Heart right ventricle (tissue), 16 donors: ENCODE measurements at places on chromosomes 4 and X.
A peak's percentile ranks its signal among the peaks of the same experiment; 100 is the strongest.

DNA sequence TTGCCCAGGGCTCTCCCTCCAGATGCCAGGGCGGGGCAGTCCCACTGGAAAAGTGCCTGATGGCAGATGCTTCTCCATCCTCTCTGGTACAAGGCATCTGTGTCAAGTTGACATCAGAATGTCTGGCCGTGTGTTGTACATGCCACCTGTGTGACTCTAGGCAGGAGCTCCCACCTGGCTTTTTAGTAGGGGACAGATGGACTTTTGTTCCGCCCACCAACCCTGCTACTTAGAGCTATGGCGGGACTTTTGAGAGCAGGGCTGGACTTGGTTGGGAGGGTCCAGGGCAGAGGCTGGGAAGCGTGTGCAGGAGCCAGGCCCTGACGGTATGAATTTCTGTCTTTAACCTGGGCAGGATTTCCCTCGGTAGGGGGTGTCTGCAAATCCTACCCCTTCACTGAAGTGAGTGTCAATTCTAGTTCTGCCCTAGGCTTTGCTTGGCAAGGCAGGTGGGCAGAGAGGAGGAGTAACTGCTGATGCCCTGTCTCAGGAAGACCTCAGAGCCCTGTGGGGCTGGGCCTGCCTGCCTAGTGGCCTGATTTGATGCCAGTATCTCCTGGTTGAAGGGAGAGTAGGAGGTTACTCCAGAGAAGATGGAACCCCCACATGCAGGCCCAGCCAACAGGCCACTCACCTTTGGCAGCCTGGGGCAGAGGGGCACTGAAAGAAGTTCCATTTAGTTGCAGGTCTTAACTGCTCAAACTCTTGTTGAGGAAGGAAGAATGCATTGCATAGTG, 99.1 kb downstream of the PJA1 start:
- no peak for DNase-seq
- H3K36me3 ChIP-seq = no peaks in the 10 kb centered on the region
- no peak overlapping the region for H3K27ac ChIP-seq

DNA sequence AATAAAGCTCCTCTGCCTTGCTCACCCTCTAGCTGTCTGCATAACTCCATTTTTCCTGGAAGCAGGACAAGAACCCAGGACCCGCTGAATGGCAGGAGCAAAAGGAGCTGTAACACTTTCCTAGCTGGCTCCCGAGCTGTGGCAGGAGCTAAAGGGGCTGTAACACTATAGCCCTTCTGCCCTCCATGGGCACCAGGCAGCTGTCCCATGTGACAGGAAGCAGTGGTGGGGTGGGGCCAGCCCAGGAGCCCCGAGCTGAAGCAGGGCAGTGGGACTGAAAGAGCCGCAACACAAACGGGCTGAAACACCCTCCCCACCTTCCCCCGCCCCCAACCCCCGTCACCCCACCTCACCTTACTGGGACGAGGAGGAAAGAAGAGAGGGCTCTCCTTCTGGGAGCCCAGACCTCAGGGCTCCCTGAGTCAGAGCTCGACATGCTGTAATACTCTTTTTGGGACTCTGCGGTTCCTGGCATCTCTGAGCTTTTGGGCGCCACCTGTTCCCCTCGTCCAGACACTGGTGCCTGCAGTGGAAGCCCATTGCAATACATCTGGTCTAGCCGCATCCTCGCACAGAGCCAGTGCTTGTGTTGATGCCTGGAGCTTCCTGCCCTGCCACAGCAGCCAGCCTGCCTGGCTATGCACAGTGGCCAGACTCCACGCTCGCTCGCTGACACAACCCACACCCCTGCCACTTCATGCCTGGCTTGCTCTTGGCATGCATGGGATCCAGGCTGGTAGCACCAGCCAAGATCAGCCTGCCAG, 39.4 kb downstream of the PPM1K start:
- peaks cover 10% of the 10 kb centered on the region for H3K4me1 ChIP-seq
- peak; percentile 20 for DNase-seq
- H3K27me3 ChIP-seq = no peaks in the 10 kb centered on the region
- no peaks in the 10 kb centered on the region for H3K36me3 ChIP-seq
- H3K27ac ChIP-seq = no peak overlapping the region
- no peak overlapping the region for H3K4me3 ChIP-seq

- no peak for DNase-seq
- H3K4me1 ChIP-seq = no peaks in the 10 kb centered on the region
- H3K27me3 ChIP-seq = no peaks in the 10 kb centered on the region
- no peak overlapping the region for H3K27ac ChIP-seq
- no peaks in the 10 kb centered on the region for H3K36me3 ChIP-seq
Measured at GRCh38 chr4:8770518-8771257, 101.0 kb downstream of the HMX1 start.

DNA sequence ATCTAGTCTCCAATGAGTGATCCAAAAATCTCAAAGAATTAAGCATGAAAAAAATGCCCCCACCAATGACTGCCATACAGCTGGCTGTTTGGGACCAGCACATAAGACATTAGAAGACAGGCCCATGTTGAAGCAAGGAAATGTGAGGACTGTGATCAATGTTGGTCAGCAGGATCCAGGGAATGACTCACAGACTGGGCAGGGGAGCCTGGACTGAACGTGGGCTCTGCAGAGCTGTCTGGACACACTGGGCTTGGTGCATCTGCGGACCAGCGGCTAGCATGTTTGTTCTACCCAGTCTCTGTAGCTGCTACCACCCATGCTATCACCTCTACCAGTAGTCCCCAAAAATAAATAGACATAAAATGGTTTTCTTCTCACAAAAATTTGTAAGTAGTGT, 108.6 kb downstream of the PALLD start:
- no peak for DNase-seq
- H3K4me3 ChIP-seq = no peak overlapping the region
- no peaks in the 10 kb centered on the region for H3K36me3 ChIP-seq
- no peaks in the 10 kb centered on the region for H3K27me3 ChIP-seq
- peak overlapping the region; percentile 88 for H3K27ac ChIP-seq

DNA sequence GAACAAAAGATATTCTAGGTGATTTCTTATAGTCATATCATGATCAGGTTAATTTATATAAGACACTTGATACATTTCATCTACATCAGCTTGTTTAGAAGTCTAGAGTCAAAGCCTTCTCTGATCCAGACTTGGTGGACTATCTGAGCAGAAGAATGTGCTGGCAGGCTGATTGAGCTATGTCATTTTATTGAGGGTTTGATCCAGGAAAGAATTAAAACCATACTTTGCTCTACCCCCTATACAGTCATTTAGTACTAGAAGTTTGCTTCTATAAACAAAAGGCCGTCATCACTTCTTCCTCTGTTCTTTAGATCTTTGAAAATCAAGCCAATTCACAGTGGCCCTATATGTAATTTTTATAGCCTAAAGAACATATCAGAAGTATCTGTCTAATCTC, 173.1 kb upstream of the PITX2 start:
- H3K27me3 ChIP-seq = no peaks in the 10 kb centered on the region
- no peak overlapping the region for H3K27ac ChIP-seq
- no peak overlapping the region for H3K4me3 ChIP-seq
- no peaks in the 10 kb centered on the region for H3K4me1 ChIP-seq

DNA sequence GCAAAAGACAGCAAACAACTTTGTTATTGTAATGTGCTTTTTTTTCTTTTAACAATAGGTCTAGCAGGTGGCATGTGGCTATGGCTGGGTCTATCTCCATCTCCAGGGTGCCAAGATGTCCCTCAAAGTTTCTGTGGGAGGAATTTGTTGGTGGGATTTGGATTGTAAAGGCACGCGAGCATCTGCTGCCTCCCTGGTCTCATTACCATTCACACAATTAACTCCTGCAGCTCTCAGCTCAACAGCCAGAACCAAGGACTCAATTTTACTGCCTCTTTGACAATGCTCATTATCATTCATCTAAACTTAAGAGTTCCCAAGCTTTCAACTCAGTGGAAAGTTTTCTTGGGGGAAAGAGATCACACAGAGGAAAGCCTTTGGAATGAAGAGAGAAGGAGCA, 10.9 kb upstream of the PCDH18 start:
- no peak overlapping the region for H3K4me3 ChIP-seq
- no peaks in the 10 kb centered on the region for H3K27me3 ChIP-seq
- no peaks in the 10 kb centered on the region for H3K36me3 ChIP-seq

DNA sequence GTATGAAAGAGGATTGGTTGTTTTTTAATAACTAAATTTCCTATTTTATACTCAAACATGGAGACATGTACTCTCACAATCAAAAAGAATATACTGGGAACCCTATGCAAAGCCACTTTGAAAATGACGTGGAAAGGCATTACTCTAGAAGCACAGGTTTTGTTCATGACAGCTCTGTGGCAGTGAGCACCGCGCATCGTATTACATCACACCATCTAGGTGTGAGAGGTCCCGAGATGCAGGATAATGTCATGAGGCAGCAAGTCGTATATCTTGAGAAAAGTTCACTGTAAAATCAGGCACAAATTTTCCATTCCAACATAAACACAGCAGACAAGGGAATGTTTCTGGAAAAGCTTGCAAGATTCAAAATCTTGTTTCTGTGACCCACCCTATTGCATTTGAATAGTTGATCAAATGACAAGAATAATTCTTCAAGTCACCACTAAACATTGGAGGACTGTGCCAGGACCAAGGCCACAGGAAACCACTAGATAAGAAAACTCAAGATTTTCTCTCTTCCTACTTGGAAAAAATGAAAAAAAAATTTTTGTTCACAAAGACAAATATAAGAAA, 127.6 kb downstream of the LDB2 start:
- no peaks in the 10 kb centered on the region for H3K4me1 ChIP-seq
- H3K4me3 ChIP-seq = no peak overlapping the region
- H3K27ac ChIP-seq = no peak overlapping the region
- no peaks in the 10 kb centered on the region for H3K36me3 ChIP-seq

GRCh38 chr4:78031417-78031950, 25.6 kb upstream of the FRAS1 start:
- no peak overlapping the region for H3K27ac ChIP-seq
- no peaks in the 10 kb centered on the region for H3K4me1 ChIP-seq
- no peaks in the 10 kb centered on the region for H3K27me3 ChIP-seq
- no peaks in the 10 kb centered on the region for H3K36me3 ChIP-seq

DNA sequence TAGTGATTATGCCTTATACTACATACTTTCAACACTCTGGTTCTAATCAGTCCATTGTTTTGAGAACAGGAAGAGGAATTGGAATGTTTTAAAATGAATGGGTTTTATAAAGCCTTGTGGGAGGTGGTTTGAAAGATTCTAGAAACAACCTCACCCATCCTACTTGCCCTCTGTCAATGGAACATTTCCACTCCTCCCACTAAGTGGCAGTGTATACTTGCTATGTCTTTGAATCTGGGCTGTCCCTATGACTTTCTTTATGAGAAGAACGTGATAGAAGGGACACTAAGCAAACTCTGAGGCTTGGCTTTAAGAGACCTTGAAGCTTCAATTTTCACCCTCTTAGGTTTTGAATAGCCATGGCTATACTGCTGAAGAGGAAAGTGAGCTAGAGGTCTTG, 611.2 kb downstream of the PPP4R3C start:
- H3K4me3 ChIP-seq = no peak overlapping the region
- H3K27me3 ChIP-seq = no peaks in the 10 kb centered on the region
- H3K4me1 ChIP-seq = no peaks in the 10 kb centered on the region
- H3K36me3 ChIP-seq = no peaks in the 10 kb centered on the region

- no peaks in the 10 kb centered on the region for H3K27me3 ChIP-seq
- no peak for DNase-seq
- H3K27ac ChIP-seq = peak overlapping the region; percentile 40
Measured at GRCh38 chr4:185713272-185713671, 98.7 kb downstream of the SORBS2 start.

DNA sequence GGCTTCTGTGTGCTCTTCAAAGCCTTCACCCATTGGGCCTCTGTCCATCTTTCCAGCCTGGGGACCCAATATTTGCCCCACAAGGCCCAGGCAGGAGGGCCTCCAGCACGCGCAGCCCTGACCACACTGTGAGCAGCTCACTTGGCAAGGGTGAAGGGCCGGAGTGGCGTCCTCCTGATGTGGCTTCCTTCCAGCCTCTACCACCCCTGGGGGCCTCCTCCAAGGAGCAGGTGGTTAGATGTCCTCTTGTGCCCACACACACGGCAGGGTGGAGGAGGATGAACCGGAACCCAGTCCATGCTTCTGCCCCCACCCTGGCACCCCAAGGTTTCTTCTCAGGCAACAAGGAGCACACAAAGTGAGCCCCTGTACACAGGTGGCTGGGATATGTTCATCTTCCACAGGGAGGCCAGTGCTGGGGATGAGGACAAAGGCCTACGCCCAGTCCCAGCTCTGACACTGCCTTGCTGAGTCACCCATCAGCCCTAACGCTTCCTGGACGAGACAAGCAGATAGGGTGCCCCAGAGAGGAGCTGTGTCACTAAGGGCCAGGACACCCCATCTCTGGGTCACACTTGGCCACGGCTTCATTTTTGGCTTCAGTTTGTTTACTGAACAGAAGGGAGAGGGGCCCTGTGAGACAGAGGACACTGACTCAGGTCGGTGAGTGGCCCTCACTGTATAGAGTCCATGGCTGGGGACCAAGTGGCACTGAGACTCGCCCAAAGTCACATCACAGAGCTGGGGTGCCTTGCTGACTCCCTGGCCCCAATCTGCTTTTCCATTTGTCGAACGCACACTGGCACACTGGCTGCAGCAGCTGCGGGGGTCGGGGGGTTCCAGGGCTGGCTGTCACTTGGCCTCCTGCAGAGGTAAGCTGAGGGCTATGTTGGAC, 1.9 kb downstream of the UBL4A start:
- no peaks in the 10 kb centered on the region for H3K27me3 ChIP-seq
- H3K36me3 ChIP-seq = no peaks in the 10 kb centered on the region
- DNase-seq = no peak
- no peak overlapping the region for H3K4me3 ChIP-seq
- H3K4me1 ChIP-seq = peaks cover 38% of the 10 kb centered on the region

- no peak for DNase-seq
- H3K27me3 ChIP-seq = no peaks in the 10 kb centered on the region
- no peaks in the 10 kb centered on the region for H3K4me1 ChIP-seq
Measured at GRCh38 chr4:40322811-40323210, 12.3 kb upstream of the CHRNA9 start.

GRCh38 chrX:153651540-153652079, 4.6 kb downstream of the DUSP9 start:
- H3K36me3 ChIP-seq = no peaks in the 10 kb centered on the region
- H3K4me3 ChIP-seq = no peak overlapping the region
- H3K27me3 ChIP-seq = peaks cover 34% of the 10 kb centered on the region
- no peak for DNase-seq
- H3K4me1 ChIP-seq = peaks cover 4% of the 10 kb centered on the region

- no peaks in the 10 kb centered on the region for H3K27me3 ChIP-seq
- no peak overlapping the region for H3K27ac ChIP-seq
- H3K4me3 ChIP-seq = no peak overlapping the region
- DNase-seq = no peak
Measured at GRCh38 chr4:15717657-15718416, 15.0 kb downstream of the BST1 start.

GRCh38 chr4:114519368-114519767, 79.2 kb upstream of the UGT8 start:
- H3K4me3 ChIP-seq = no peak overlapping the region
- no peak for DNase-seq
- no peak overlapping the region for H3K27ac ChIP-seq
- no peaks in the 10 kb centered on the region for H3K27me3 ChIP-seq
- H3K4me1 ChIP-seq = no peaks in the 10 kb centered on the region
